ENCODE measurements at places on chromosomes 7 and 10.
A peak's percentile ranks its signal among the peaks of the same experiment; 100 is the strongest.

DNA sequence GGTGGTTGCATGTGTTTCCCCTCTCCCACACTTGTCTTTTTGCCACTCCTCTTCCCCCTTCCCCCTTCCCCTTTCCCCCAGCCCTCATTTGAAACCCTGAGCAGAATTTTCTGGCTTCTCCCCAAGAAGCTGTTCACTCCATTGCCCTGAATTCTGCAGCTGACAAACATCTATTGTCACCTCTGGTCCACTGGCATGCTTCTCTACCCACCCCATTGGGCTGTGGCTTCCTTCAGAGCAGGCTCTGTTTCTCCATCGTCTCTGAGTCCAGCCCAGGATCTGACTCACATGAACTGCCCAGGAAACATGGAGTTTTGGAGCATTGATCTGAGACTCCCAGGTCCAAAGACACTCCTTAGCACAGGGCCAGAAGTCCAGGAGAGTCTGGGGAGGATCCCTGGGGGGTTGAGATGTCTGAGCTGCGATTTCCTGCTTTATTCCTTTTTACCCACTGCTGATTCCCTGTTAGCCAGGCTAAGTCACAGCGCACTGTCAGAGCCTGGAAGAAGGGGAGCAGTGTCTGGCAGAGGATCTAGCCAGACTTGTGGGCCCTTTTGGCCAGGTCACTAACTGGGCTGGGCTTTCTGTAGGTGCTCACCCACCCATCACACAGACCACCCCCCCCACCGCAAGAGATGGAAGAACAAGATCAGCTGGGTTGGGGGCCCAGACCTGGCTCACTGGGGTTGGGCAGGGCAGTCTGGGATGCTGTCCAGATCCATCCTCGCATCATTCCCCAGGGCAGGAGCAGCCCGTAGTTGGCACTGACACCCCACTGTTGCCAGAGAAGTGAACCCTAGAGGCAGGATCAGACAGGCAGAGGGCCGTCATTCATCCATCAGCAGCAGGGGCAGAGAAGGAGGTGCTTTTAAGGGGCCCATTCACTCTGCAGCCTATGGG, 3.5 kb downstream of the CHAT start:
- no peak for DNase-seq

GRCh38 chr7:85600395-85600794, 413.5 kb upstream of the SEMA3D start:
- no peak for DNase-seq

- DNase-seq: peak; percentile 88
These were observed 271.0 kb downstream of the MAD1L1 start for GRCh38 chr7:1961701-1962276.

- no peak for DNase-seq
These were observed 38.3 kb upstream of the PARD3 start for GRCh38 chr10:34853357-34853756.

DNA sequence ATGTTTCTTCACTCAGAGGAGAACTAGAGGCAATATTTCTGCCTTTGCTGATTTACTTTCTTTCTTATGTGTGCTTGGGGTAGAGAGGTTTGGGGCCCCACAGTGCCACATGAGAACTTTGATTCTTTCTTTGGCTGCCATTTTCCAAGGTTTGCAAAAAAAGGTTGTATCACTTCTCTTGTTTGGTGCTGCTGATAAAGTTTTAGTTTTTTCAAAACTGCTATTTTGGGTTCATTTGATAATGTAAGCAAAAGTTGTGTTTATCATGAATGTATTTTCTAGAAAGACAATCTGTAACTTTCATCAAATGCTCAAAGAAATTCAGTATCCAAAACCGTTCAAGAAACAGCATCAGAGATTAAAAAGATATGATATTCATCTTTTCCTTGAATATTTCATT, 30.6 kb upstream of the PARP12 start:
- DNase-seq: no peak

DNA sequence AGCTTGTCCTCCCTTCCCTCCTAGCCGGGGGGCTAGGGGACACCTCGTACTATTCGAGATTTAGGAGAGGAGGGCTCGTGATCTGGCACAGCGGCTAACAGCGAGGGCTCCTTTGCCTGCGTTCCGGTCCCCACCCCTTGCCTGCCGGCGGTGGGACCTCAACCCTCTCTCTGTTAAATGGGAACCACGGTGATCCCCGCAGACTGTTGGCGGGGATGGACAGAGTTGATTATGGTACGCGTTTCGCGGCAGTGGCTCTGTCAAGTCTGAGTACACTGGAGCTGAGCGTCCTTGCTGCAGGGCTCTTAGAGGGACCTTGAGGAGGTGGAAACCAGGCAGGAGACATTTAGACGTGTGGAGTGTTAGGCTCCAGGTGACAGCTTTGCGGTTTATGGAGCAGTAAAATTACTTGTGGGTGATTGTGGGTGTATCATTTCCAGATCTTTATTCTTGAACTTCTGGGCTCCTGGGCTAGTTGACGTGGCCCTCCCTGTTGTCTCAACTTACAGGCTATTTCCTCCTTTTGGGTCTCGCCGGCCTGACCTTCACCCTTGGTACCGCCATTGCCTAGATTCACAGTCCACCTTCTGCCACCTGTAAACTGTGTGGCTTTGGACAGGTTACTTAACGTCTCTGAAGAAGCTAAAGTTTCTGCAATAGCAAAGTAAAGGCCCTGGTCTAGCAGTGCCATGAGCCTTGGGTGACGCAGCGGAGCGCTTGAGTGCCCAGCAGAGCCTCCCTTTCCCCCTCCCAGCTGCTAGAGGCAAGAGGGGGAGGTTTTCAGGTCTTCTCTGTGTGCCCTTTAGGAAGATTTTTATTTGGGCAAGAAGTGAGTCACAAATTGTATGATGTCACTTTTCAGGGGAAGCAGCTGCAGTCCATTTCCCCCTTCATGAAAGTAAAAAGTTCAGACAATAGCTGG, 739 bp downstream of the CASP7 start:
- DNase-seq: peak; percentile 62

GRCh38 chr10:130662775-130663174, 526.6 kb downstream of the GLRX3 start:
- DNase-seq: no peak

DNA sequence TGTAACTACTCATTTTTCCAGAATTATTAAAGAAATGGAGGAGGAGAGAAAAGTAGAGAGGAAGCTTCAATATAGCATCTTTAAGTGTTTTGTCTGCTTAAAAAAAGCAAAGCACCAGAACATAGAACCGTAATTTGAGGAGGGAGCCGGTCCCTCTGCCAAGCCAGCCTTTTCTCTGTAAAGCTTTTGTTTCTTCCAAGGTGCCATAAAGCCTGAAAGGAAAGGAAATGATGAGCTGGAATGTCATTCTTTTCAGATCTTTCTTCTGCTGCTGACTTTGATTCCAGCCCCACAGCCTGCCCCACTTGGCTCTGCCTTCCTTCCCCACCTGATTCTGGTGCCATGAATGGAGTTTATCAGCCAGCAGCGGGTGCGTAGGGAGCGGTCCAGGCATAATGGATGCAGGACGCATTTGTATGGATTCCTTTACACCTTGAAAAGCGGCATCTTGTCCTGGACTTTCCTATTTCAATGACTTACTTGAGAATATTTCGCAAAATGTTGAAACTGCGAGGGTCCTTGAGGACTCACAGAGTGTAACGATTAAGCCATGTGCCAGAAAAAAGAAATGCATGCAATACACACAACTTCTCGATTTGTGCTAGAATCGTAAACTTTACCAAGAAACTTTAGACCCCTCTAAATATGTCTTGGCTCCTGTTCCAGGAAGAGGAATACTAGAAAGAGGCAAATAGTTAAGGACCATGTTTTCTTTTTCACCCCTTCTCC, 569.5 kb upstream of the MGMT start:
- DNase-seq: no peak

DNA sequence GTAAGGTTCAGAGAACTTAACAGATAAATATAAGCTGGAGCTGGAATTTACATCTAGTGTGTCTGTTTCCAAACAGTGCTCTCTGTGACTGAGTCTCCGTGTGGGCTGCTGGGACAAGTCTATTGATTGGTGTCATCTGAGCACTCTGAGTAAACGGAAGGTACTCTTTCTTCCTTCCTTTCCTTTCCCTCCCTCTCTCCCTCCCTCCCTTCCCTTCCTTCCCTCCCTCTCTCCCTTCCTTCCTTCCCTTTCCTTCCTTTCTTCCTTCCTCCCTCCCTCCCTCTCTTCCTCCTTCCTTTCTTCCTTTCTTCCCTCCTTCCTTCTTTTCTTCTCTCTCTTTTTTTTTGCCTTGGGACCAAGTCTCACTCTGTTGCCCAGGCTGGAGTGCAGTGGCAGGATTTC, 61.8 kb downstream of the ANKRD61 start:
- DNase-seq: no peak

DNA sequence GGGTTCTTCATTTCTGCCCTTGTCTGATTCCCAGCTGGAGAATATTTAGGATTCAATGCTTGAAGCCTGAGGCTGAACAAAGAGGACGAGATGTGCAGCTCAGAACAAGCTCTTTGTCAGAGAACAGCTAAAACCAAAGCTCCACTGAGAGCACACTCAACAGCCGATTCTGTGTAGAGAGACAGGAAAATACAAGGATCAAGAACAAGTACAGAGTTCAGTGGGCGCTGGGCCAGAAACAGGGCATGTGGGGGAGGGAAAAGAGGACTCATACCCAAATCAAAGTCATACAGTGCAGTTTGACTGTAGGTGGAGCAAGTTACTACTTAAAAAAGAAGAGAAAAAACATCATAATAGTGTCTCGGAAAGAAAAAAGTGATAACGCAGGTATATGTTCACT, at the start of gene AGMO:
Gene AGMO, minus strand, starts transcription at position 181 of the 400 bp plus-strand sequence.
- DNase-seq: no peak

GRCh38 chr7:98056580-98056979, 50.1 kb upstream of the LMTK2 start:
- DNase-seq: no peak

GRCh38 chr10:6220418-6221191, 17.9 kb downstream of the PFKFB3 start:
- no peak for DNase-seq

GRCh38 chr10:13053794-13054462, 46.0 kb upstream of the OPTN start:
- no peak for DNase-seq

DNA sequence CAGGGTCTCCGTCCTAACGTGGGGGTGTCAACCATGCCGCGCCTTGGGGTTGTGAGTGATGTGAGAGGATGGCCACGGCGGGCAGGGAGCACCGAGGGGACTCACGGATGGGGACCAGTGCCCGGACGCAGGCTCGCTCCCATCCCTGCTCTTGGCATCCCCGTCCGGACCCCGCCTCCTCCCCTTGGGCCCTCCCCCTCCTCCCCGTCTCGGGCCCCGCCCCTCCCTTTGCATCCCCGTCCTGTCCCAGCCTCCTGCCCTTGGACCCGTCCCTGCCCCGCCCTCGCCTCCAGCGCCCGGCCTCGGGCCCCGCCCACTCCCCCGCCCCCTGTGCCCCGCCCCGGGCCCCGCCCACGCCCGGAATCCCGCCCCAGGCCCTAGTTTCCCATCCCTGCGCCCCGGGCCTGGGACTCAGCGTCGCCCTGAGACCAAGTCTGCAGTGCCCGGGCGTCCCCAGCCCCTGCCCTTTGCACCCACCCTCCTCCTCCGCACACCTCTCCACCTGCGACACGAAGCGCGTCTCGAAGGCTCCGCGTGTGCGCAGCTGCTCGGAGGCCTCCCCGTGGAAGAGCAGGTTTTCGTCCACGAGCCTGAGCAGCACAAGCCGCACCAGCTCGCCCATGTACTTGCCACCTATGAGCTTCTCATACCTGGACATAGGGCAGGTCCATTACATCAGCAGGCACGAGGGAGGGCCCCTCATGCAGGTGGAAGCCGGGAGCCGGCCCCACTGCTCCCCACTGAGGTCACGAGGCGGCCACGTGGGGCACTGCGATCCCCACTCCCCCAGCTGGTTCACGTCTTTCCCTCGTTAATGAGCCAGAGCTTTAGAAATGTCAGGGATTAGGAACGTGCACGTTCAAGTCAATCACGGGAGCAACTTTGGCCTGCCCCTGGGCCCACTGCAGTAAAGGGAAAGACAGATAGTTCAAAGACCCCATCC, 5.1 kb upstream of the MYL7 start:
- DNase-seq: peak; percentile 83

DNA sequence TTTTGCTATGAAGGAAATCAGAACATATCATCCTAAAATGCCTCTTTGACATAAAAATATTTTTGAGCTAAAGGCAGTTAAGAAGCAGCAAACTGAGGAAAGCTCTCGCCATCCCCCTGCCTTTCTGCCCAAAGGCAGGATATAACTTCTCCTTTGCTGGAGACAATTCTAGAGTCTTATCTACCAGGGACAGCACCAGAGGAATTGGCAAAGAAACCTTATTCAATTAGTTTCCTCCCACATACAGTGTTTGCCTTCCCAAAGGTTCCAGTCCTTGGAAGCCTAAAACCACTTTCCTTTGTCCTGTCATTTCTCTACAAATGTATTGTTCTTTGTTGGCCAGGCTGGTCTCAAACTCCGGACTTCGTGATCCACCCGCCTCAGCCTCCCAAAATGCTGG, 33.7 kb downstream of the MASTL start:
- peak; percentile 14 for DNase-seq
